ENCODE measurements at places on chromosomes 6 and 20.

- peak; percentile 32 for DNase-seq
These were observed 1.6 kb downstream of the DNAJC5 start for GRCh38 chr20:63896264-63897105.

DNA sequence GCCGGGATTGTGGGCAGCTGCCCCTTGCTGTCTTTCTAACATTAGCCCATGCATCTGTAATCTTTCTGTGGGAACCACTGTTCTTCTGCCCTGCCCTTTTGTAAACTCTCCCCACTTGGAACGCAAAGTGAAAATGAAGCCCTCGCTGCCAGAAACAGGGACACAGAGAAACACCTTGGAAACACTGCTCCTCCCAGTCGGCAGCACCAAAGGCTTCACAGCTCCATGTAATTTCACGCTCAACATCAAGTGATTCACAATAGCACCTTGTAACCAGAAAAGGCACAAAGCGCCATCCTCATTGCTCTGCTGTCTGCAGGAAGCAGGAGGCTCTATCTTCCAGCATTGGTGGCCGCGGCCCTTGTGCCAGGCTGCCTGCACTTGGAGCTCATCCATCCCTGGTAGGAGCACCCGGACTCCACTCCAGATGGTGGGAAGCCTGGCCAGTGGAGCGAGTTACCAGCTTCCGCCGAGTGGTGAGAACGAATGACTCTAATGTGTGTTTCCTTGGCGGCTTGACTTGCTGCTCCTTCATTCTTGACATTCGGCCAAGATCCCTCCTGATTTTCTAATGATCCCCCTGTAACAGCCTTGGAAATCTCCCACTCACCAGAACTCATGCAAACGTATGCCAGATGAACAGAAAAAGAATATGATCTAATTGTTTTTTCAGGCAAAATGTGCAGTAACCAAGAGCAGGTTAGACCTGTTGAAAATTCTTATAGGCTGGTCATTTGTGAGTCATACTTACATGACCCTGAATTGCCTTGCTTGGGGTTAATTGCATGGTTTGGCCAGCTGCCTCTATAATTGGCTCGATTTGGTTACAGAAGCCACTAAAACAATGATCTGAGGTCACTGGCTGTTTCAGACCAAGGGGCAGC is 169.1 kb upstream of the CDYL start:
- DNase-seq, result peak; percentile 68

- no peak for DNase-seq
These were observed 41.7 kb downstream of the ZMYND8 start for GRCh38 chr20:47314647-47315338.

DNA sequence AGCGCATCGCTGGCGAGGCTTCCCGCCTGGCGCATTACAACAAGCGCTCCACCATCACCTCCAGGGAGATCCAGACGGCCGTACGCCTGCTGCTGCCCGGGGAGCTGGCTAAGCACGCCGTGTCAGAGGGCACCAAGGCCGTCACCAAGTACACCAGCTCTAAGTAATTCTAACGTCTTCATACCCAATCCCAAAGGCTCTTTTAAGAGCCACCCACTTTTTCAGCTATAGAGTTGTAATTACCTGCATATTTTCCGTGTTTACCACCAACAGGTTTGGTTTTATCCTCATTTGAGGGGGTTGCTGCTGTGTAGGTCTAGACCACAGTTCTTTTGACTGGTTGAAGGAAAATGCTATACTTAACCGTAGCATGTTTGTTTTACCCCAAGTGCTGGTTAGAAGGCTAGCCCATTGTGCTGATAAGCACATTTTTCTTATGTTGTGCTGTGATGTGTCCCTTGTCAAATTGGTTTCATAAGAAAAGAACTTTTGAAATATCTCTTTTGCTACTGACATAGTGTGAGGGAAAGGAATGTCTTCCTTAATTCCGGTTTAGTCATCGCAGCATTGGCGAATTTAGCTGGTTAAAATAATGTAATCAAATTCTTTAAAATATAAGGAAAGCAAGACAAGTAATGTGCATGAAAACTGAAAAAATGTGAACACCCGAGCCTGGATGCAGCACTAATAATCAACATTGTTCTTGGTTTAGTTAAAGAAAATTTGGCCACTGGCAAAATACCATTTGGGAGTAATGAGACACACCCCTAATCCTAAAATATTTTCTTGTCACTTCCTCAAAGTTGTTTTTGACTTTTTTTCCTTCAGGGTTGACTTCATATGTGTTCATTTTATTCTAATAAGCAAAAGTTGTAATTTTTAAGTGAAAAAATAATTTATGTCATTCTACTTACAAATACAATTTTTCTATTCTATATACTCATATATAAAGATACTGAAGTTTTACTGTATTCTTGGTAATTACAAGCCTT is 112.8 kb downstream of the HFE start:
- no peak for DNase-seq

DNA sequence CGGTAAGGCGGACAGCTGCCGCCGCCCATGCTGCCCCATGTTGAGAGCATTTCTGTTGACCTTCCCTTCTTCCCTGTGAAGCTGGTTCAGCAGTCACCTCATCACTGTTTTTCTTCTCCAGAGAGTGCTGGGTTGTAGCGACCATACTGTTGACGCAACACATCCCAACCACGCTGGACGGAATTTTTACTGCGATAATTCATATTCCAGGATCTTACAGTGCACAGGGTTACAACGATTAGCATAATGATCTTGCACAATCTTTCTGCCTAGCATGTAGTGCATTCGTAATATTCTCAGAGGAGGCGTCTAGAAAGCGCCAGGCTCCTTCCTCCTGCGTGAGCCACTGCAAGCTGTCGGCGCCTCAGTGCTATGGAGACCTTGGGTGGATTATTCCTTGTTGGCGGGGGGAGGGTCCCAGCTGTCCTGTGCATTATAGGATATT is 137.0 kb downstream of the MTHFD1L start:
- DNase-seq, result no peak

GRCh38 chr20:46544576-46544975 is 5.9 kb downstream of the OCSTAMP start:
- no peak for DNase-seq

- DNase-seq, result peak; percentile 86
These were observed 24.4 kb downstream of the CNBD2 start for GRCh38 chr20:35992713-35993335.

- no peak for DNase-seq
These were observed 36.6 kb upstream of the F13A1 start for GRCh38 chr6:6357032-6357431.

DNA sequence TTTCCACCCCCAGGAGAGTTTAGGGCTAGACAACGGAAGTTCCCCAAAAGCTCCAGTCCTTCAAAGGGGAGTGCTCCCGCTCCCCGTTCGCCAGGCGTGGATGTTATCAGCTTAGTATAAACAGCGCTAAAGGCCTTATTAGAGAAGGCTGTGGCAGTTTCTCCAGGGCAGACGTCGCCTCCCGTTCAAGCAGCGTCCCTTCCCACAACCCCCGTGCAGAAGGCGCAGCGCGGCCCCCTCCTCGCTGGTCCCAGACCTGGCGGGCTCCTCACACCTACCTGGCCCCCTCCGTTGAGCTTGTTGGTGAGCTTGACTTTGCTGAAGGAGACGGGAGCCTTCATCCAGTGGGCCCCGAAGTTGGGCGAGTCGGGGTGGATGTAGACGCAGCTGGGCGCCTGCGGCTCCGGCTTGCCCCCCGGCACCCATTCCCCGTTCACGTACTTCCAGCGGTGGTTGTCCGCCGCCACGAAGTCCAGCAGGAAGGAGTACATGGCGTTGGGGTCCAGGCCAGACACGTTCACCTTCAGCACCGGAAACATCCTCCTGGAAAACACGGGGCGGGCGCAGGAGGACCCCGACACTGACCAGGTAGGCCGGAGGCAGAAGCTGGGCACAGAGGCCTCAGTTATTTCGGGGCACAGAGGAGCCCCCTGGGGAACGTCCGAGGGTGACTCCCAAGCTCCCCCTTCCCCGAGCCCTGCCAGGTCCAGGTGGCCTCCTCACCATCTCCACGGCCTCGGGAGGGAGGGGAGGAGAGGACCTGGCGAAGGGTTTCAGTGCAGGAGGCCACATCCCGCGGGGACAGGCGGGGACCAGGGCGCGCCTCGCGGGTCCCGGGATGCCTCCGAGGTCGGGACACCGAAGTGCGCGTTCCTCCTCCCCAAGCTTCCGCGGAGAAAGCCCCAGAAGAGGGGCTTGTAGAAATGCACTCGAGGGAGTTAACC is 1.1 kb downstream of the TBXT start:
- DNase-seq, result no peak

DNA sequence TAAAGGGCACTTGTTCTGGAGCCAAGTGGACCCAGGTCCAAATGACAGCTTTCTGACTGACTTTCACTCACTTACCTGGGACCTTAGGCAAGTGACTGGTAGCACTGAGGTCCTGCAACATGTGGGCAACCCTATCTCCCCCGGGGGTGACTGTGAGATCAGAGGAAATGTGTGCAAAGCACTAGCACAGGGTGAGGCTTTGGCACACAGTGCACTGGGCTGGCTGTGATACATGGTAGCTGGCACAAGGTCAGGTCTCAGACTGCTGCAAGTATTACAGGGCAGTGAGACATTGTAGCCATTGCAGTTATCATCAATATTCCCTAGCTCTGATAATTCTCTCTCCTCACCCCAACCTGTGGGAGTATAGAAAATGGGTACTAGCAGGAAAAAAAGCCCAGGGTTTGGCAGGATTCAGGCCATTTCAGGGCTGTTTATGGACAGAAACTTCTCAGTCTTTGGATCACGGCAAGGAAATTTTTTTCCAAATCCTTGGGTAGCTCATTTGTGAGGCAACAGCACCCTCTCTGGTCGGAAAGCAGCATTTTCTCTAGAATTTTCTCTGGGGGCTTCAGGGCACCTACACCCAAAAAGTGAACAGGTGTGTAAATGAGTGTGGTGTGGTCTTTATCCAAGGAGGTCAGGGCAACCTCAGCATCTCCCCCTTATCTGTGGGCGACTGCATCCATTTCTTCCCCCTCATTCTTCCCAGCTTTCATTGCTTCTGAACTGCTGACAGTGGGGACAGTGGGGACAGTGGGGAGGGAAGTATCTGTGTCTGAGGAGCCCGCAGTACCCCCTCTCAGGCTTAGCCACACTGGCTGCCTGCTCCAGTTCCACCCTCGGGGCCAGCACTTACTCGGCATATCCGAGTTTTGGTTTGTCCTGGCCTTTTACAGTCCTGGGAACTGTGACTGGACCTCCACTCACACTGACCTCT is 148.7 kb upstream of the PHACTR3 start:
- DNase-seq, result peak; percentile 50

GRCh38 chr6:321158-321438 is 28.8 kb downstream of the DUSP22 start:
- DNase-seq, result no peak

DNA sequence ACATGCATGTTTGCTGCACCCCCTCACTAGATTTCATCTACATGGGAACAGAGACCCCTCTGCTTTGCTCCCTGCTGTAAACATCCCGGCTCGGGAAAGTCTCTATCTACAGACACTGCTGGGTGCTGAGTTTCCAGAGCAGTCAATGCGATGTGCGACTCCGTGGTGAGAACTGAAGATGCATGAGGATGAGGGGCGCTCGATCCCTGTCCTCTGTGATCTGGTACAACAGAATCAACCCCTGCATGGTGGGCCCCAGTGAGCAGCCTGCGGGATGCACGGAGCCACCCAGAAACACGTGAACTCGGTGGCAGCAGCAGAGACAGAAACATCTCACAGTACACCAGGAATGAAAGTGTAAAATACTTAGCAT is 83.1 kb downstream of the THBS2 start:
- DNase-seq, result no peak

DNA sequence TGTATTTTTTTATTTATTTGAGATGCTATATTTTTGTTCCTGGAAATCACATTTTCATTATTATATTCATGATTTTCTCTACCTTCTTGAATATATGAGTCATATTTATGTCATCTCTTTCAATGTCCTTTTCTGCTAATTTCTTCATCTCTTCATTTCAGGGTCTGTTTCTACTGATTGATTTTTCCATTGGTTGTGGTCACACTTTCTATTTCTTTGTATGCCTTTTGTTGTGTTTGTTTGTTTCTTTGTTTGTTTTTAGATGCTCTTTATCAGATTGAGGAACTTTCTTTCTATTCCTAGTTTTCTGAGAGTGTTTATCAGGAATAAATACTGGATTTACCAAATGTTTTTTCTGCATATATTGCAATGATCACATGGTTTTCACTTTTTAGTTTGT is 16.9 kb upstream of the MDFI start:
- no peak for DNase-seq

- no peak for DNase-seq
These were observed 11.3 kb upstream of the ADRM1 start for GRCh38 chr20:62291251-62292066.

DNA sequence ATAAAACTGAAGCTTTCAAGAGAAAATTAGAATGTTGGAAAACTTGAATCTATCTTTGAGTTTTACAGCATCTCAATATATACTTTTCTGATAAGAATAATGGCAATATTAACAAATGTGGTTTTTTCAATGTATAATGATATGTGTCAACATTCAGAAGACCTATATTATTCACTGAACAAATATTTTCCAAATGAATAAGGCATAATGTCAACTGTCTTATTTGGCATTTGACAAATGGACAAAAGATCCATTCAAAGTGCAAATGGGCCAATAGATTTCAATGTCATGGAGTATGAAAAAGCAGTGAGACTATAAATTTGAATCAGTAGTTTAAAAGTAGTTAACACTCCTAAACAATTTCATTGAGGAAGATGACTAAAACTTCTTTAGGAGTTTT is 20.9 kb downstream of the LMBRD1 start:
- DNase-seq, result no peak

- no peak for DNase-seq
These were observed 801 bp downstream of the CCDC28A start for GRCh38 chr6:138774370-138774769.

DNA sequence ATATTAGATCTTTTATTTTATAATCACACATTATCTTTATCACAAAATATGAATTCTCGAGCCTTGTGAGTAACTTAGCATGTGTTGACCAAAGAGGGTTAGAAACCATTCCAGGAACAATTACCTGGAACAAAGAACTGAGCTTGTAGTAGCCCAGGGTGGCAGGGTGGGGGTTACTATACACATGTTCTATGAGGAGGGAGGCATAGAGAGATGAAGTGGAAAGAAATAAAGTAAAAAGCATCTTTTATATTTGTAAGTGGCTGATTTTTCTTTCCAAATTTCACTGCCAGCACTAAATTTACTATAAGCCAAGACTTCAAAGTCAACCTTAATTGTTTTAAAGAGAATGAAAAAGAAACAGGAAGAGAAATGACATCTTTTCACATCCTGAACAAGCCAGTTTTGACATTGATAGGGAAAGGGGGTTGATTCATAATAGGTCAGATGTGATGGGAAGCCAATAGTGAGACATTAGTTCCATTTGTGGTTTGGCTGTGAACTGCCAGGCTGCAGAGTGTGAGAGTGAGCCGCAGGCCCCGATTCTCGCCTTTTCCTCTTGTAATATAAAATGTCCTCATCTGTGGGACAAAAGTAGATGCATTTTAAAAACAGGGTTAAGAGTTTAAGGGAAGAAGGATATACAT is 52.7 kb upstream of the MYB start:
- DNase-seq, result no peak

- DNase-seq, result no peak
These were observed 23.1 kb downstream of the ENPP3 start for GRCh38 chr6:131660195-131660594.

- DNase-seq, result no peak
These were observed 234.0 kb upstream of the CEP162 start for GRCh38 chr6:84461461-84461860.

Measured in SW480 (cell line).